ENCODE measurements at places on chromosomes 2 and 18. TPM values are rescaled to one million over a fixed set of nuclear protein-coding genes. Genes with fewer than 3 reads are reported as not detected.

- no peak for DNase-seq
Measured at GRCh38 chr2:150027164-150027563, 439.6 kb upstream of the MMADHC start.

Gene EGR4
- 0.02 TPM for polyA plus RNA-seq

DNA sequence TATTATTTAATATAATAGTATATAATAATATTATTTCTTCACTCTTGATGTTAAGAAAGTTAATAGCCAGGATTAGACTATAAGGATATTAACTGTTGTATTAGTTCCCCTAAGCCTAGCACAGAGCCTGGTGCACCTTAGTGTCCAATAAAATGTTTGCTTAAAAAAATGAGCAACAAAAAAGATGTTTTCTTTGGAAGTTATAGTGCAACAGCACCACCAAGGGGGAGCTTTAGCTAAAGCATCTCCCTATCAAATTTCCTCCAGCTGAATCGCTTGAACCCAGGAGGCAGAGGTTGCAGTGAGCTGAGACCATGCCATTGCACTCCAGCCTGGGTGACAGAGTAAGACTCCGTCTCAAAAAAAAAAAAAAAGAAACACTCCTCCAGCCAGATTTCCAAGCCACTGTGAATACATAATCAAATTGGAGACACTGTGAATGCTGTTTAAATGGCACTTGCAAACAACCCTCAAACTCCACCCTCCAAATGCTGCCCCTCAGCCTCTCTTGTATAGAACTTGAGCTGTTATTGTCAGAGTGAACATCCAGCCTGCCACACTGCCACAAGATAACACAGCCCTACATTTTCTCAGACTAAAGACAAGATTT lies 221.9 kb downstream of the DYM start:
- DNase-seq: peak; percentile 44

Gene UGT1A1
- not detected for polyA plus RNA-seq

DNA sequence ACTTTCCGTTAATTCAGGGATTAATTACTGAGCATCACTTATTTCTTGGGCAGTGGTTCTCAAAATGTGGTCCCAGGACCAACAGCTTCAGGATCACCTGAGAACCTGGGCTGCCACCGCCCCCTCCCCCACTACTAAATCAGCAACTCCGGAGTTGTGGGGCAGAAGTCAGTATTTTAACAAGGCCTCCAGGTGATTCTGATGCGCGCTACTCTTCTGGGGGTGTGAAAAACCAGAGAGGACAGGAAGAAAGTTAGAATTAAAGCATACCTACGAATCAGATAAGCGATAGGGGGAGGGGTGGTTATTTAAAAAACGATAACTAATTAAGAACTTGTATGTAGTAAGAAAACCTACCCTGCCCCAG lies 319 bp downstream of the ZSCAN30 start:
- DNase-seq: peak; percentile 30

DNA sequence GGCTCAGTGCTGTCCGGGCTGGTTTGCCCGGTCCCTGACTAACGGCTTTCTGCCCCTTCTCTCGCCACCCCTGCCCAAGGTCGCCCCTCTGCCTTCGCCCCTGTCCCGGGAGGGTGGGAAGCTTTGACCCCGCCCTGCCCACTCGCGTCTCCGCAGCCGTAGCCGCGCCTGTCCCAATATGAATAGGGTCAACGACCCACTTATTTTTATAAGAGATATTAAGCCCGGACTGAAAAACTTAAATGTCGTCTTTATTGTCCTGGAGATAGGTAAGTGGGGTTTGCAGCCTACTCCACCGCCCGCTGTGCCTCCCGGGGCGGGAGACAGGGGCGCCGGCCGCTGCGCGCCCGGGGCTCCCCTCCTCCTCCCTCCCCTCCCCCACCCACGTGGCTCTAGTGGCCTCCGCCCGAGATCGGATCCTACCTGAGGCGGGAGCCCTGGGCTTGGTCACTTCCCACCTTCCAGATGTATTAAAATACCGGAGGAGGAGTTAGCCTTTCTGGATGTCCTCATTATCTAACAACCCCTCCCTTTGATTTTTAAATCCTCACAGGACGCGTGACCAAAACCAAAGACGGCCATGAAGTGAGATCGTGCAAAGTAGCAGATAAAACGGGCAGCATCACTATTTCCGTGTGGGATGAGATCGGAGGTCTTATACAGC lies 633 bp downstream of the NABP1 start:
- DNase-seq: peak; percentile 69

DNA sequence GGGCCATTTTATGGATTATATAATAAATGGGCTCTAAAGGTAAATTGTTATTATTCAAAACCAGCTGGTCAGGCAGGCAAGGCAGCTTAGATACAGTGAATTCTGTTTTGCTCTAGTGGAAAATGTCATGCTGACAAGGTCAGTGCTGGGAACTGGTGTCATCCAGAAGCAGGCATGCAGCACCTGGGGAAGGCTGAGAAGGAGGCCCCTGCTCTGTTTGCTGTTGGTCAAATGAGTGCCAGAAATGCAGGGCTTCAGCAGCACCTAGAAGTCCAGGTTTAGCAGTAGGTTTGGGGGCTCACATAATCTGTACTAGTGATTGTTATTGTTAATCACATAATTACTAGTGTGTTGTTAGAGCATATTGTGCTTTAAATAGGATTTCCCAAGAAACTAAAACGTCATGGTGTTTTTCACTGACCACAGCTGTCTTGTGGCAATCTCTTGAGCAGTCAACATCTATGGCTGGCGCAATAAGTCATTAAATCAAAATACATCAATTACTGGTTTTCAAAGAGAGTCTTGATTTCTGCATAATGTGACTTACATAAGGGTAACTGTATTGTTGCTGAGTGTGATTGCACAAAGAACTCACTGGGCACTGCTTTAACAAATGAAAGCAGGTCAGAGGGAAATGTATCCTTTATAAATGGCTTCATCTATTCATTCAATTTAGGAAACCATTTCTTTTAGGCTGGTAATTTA lies 99.1 kb downstream of the MYO3B start:
- DNase-seq: no peak

DNA sequence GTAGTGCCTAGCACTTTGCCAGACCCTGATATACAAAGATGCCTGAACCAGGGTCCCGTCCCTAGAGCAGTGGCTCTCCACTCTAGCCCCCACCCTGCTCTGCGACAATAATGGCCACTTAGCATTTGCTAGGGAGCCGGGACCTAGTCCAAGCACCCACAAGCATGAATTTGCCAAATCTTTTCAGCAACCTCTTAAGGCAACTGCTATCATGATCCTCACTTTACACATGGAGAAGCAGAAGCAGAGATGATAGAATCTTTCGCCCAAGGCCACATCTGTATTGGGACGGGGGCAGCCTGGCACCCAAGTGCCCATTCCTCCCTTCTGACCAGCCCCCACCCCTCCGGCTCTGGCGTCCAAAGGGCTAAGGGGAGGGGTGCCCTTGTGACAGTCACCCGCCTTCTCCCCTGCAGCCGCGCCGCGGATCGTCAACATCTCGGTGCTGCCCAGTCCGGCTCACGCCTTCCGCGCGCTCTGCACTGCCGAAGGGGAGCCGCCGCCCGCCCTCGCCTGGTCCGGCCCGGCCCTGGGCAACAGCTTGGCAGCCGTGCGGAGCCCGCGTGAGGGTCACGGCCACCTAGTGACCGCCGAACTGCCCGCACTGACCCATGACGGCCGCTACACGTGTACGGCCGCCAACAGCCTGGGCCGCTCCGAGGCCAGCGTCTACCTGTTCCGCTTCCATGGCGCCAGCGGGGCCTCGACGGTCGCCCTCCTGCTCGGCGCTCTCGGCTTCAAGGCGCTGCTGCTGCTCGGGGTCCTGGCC lies 13.0 kb downstream of the SIGLEC15 start:
- peak; percentile 70 for DNase-seq

Gene CFC1
- polyA plus RNA-seq: not detected

- no peak for DNase-seq
Measured at GRCh38 chr2:154908327-154908726, 209.8 kb downstream of the KCNJ3 start.

Gene ANO7
- polyA plus RNA-seq: 0.81 TPM

Gene CRYGA
- polyA plus RNA-seq: not detected

GRCh38 chr2:166335284-166335683 lies 40.5 kb downstream of the SCN9A start:
- no peak for DNase-seq

DNA sequence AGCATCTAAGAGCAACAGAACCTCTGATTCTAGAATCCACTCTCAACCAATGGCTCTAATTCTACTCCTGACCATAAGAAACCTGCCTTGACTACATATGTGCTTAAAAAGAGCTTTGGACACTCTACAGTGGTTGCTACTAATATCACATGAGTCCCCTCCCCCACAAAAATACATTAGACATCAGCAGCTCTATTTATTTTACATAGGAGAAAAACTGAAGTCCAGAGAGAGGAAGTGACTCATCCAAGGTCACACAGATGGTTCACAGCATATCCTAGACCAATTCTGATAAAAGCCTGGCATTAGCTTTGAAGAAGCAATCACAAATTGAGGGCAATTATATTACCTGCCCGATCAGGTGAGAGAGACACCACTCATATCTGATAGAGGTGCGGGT lies 49.8 kb downstream of the ALK start:
- DNase-seq: no peak

DNA sequence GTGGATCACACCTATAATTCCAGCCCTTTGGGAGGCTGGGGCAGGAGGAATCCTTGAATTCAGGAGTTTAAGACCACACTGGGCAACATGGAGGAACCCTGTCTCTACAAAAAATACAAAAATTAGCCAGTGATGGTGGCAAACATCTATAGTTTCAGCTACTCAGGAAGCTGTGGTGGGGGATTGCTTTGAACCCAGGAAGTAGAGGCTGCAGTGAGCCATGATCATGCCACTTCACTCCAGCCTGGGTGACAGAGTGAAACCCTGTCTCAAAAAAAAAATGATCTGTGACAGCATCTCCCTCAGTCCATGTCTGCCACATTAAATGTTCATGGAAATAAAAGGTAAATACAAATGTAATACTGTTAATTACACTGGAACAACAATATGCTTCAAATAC lies 121.4 kb upstream of the COL5A2 start:
- no peak for DNase-seq

DNA sequence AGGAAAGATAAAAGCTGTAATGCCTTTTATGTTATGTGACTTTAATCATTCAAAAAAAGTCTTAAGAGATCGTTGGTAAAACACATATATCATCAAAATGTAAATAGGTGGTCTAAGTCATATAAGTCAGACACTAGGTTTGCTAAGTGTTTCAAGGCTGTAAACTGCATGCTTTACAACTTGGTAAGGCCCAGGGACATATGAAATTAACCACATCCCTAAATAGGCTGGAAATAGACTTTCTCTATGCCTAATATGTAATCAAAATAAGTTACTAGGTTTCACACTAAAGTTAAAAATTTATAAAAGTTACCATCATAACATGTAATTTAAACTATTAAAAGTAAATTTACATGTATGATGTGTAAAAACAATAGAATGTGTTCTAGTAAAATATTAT lies 946.3 kb upstream of the LRATD1 start:
- no peak for DNase-seq

Gene SERPINB3
- polyA plus RNA-seq: not detected

Gene LRATD1
- 0.89 TPM for polyA plus RNA-seq

DNA sequence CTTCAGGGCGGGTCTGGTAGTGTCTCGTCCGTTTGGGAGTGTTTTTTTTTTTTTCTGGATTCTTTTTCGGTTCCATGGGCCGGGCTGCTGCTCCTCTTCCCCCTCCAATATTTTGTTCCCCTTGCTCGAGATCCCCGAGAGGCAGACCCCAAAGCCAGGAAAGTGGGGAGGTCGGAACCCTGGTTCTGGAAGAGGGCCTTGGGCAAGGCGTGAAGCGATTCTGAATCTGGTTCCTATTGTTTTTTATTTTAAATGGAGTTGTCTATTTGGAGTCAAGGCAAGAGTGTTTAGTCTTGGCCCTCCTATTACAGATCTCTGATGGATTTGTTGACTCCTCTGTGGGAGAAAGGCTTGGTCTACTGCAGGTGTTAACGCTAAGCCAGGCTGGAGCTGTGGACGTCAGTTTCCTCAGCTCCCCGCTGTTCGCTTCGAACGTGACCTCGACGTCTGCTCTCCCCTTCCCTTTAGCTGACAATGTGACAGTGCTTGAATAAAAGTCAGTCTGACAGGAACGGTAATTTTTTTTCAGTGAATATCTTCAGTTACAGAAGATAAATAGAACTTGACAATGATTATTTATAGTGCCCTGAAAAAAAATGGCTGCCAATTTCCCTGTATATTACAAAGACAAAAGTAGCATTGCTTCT lies 683 bp upstream of the DNAJC27 start:
- DNase-seq: peak; percentile 50

GRCh38 chr18:572831-573289 lies 7.3 kb upstream of the CETN1 start:
- no peak for DNase-seq

- DNase-seq: no peak
Measured at GRCh38 chr2:239190361-239190760, 210.5 kb downstream of the HDAC4 start.

DNA sequence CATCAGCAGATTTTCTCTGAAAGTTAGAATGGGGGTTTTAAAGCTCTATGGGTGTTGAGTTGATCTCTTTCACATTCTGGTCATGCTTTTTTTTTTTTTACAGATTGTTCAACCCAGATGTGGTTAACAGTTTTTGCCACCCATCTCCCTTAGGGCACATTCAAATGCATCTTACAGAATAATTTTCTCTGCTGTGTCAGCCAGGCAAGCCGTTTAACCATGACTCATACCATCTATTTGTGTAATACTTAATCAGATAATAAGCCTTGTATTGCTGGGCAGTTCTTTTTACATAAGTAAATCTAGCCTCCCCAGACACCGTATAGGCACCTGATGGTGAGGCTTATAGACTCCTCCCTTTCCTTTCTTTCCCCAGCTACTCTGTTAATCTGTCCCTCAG lies 62.0 kb downstream of the TGIF1 start:
- DNase-seq: peak; percentile 40

DNA sequence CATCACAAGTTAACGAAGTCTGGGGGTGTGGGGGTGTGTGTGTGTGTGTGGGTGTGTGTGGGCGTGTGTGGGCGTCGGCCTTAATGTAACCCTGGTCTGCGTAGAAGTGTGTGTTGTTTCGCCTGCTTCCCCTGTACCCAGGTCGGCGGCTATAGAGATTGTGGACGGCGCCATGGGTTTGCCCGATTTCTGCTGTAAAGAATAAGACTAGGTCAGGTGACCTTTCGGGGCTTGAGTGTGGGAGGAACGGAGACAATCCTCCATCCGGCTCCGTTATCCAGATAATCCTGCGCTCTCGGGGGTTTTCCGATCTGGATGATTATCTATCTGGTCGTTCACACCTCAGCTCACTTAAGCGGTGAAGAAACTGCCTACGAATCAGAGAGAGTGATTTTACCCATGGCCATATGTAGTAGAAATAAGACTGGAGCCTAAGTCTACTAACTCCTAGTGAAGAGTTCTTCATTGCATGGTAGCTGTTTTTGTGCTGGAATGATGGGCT lies 543 bp downstream of the HADHB start:
- peak; percentile 62 for DNase-seq

GRCh38 chr2:58700591-58700990 lies 459.5 kb upstream of the FANCL start:
- no peak for DNase-seq

- DNase-seq: no peak
Measured at GRCh38 chr2:224004105-224004695, 34.9 kb downstream of the SERPINE2 start.

Gene HAAO
- not detected for polyA plus RNA-seq

Gene FN1
- 1,671 TPM for polyA plus RNA-seq

Data from SK-N-SH (cell line).